NCI-H2107 (cell line): ENCODE measurements at places on chromosomes 13 and 19.

GRCh38 chr13:87669379-87669978 lies 1.7 kb upstream of the SLITRK5 start:
- DNase-seq, result no peak

- DNase-seq, result no peak
These were observed 13.3 kb downstream of the PALM3 start for GRCh38 chr19:14048443-14049153.

GRCh38 chr13:95258619-95259194 lies 42.5 kb downstream of the ABCC4 start:
- no peak for DNase-seq

DNA sequence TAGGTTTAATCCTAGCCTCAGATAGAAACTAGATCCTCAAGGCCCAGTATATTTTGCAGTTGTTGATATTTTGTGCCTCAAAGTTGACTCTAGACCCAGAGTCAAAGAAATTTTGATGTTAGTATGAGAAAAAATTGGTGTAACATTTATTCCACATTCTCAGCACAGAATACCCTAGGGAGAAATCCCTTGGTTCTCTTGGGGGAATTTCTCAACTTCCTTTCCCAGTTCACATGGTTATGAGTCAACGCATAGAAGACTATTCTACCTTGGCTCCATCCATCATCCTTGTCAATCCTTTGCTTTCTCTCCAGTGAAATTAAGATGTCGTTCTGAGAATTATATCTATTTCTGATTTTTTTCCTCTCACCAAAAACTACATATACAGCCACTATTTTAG lies 145.3 kb downstream of the POSTN start:
- no peak for DNase-seq

- no peak for DNase-seq
These were observed 67.8 kb downstream of the RXFP2 start for GRCh38 chr13:31807090-31807541.

GRCh38 chr13:52783943-52784342 lies 44.3 kb upstream of the CNMD start:
- DNase-seq, result no peak

- no peak for DNase-seq
These were observed 46.0 kb downstream of the DNM2 start for GRCh38 chr19:10763828-10764339.

DNA sequence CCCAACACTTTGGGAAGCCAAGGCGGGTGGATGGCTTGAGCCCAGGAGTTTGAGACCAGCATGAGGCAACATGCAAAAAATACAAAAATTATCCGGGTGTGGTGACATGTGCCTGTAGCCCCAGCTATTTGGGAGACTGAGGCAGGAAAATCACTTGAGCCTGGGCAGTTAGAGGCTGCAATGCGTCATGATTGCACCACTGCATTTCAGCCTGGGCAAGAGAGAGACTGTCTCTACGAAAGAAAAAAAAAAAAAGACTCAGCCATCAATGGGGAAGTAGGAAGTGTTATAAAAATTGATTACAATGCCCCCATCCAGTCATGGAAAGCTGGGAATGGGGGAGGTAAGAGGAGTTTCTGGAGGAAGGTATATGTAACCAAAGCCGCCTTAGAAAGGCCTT lies 5.4 kb downstream of the TYK2 start:
- no peak for DNase-seq

DNA sequence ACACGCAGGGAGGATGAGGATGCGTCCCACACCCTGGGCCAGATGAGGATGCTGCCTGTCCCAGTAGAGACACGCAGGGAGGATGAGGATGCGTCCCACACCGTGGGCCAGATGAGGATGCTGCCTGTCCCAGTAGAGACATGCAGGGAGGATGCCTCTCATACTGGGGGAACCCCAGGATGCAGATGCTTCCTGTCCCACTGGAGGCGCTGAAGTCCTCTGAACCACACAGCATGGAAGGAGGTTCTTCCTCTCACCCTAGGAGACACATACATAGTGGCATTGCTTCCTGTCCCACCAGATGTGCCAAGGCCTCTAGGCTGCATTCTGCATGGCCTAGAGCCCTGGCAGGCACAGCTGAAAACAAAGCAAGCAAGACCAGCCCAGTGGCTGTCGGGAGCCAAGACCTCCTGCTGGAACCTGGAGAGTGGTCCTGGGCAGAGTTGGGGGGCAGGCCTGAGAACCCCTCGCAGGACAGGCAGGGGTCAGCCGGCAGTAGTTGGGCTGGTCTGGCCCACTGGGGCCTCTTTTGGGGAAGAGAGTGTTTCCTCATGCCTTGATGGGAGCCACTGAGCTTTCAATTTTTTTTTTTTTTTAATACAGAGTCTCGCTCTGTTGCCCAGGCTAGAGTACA lies 4.3 kb downstream of the HPN start:
- no peak for DNase-seq

GRCh38 chr13:112063807-112064206 lies 3.1 kb upstream of the SOX1 start:
- no peak for DNase-seq

GRCh38 chr19:57171551-57172081 lies 4.3 kb upstream of the DUXA start:
- no peak for DNase-seq

GRCh38 chr13:35356572-35356971 lies 119.9 kb downstream of the MAB21L1 start:
- DNase-seq, result no peak

DNA sequence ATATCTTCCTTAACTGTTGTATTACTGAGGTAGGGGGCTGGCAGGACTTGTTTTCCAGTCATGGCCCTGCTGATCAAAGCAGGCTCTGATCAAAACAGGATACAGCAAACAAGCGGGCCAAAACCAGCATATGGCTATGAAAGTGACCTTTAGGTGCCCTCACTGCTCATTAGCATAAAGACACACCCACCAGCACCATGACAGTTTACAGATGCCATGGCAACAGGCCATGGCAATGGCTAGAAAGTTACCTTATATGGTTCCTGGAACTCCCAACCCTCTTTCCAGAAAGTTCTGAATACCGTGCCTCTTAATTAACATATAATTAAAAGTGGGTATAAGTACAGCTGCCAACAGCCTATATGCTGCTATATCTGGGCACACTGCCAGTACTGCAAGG lies 551.4 kb upstream of the SGCG start:
- no peak for DNase-seq

GRCh38 chr19:35295792-35296462 lies 4.0 kb downstream of the MAG start:
- DNase-seq, result no peak

- DNase-seq, result no peak
These were observed 126.2 kb downstream of the RAB20 start for GRCh38 chr13:110435331-110435730.

GRCh38 chr13:59621773-59622172 lies 542.0 kb downstream of the DIAPH3 start:
- DNase-seq, result no peak

- DNase-seq, result no peak
These were observed 71.7 kb downstream of the POSTN start for GRCh38 chr13:37526710-37527473.

DNA sequence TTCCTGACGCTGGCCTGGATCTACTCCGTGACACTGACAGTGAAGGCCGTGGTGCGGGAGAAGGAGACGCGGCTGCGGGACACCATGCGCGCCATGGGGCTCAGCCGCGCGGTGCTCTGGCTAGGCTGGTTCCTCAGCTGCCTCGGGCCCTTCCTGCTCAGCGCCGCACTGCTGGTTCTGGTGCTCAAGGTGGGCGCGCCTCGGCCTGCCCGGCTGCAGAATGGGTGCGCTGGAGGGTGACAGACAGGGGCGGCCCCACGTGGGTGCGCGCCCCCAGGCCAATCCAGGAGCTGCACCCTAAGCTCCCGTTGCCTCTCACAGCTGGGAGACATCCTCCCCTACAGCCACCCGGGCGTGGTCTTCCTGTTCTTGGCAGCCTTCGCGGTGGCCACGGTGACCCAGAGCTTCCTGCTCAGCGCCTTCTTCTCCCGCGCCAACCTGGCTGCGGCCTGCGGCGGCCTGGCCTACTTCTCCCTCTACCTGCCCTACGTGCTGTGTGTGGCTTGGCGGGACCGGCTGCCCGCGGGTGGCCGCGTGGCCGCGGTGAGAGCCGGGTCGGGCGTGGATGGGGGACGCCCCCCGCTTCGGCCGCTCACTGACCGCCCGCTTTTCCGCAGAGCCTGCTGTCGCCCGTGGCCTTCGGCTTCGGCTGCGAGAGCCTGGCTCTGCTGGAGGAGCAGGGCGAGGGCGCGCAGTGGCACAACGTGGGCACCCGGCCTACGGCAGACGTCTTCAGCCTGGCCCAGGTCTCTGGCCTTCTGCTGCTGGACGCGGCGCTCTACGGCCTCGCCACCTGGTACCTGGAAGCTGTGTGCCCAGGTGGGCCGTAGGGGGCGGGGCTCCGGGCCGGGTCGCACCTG lies 7.2 kb downstream of the ABCA7 start:
- DNase-seq, result no peak
